ENCODE measurements at places on chromosomes 7 and 10. TPM values are rescaled to one million over a fixed set of nuclear protein-coding genes. Genes with fewer than 3 reads are reported as not detected.

- DNase-seq = no peak
These were observed 607.5 kb downstream of the SORCS1 start for GRCh38 chr10:106557053-106557452.

DNA sequence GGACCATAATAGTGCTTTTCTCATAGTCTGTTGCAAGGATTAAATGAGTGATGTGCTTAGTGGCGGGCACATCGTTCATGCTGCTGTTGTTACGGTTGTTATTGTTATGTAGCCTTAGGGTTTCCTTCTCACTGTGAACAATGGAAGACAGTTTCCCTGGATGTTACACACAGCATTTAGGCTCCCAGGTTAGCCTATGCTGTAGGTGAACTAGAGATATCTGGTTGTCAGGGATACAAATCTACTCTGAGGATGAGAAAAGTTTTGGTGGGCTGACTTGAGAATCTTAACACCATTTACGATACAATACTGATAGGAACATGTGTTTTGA is 14.7 kb downstream of the SH3PXD2A start:
- no peak for DNase-seq

- no peak for DNase-seq
These were observed 118.6 kb downstream of the SH3PXD2A start for GRCh38 chr10:103736763-103737162.

- no peak for DNase-seq
These were observed 25.4 kb upstream of the HIBADH start for GRCh38 chr7:27688056-27688455.

DNA sequence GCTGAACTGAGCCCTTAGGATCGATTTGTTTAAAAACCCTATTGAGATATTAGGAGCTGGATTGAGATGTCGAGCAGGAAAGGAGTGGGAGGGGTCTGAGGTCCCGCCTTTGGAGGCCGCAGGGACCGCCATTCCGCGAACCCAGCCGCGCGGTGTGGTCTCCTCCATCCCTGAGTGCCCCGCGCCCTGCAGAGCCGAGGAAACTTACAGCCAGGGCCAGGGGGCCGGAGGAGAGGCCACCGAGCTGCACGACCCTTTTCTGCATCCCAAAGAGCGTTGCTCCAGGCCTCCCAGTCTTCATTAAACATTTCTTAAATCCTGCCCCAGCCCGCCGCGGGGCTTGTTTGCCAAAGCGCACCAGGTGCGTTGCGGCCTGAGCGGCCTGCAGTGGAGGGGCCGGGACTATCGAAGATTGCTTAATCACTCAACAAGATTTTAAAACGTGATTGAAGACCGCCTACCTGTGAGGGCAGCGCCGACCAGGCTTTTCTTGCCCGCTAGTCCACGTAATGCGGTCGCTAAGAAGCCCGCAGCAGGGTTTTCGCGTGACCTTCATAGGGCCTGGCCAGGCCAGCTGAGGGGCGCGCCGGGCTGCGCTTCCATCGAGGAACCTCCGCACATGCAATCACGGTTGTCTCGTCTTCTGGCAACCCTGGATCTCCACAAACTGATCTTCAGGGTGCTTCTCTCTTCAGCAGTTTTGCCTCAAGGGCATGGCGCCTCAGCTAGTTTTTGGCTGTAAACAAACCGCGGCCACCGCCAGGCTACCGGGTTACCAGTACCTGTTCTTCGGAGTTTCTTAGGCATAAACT is 2.0 kb upstream of the CTBP2 start:
- no peak for DNase-seq

- no peak for DNase-seq
These were observed 39.5 kb upstream of the WNT2 start for GRCh38 chr7:117362294-117362888.

DNA sequence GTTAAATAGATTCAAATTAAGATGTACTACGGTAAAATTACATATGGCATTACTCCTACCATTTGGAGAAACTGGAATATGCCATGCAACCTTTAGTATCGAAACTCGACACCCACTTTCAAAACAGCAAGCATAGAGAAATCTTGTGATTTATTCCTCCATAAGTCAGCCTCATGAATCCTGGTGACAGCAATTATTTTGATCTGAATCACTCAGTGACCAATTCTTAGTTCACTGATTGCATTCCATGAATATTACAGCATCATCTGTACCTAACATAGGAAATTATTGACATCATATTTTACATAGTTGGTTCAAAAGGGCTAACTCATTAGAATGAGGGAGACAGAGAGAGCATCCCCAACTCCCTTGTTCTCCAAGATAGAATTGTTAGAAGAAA is 89.6 kb downstream of the CACNB2 start:
- no peak for DNase-seq

- no peak for DNase-seq
These were observed 32.1 kb downstream of the LOXL4 start for GRCh38 chr10:98235846-98236245.

DNA sequence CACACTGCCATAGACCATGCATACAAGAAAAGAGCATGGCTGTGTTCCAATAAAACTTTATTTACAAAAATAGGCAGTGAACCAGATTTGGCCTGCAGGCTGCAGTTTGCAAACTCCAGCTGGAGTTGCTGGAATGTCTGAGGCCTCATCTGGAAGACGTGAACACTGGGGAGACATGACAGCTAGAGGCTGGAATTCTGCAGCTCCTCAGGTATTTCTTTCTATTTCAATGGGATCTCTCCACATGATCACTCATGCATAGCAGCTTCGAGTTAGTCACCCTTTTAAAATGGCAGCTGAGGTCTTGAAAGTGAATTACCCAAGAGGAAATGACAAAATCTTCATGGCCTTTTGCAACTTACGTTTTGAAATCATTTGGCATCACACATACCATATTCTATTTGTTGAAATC is 52.6 kb upstream of the BET1 start:
- no peak for DNase-seq

- no peak for DNase-seq
These were observed 2.6 kb downstream of the GJD4 start for GRCh38 chr10:35607475-35608327.

- DNase-seq = peak; percentile 5
These were observed 55.0 kb downstream of the TRIM24 start for GRCh38 chr7:138515001-138515528.

- peak; percentile 8 for DNase-seq
These were observed 89.7 kb upstream of the STEAP4 start for GRCh38 chr7:88396295-88396947.

DNA sequence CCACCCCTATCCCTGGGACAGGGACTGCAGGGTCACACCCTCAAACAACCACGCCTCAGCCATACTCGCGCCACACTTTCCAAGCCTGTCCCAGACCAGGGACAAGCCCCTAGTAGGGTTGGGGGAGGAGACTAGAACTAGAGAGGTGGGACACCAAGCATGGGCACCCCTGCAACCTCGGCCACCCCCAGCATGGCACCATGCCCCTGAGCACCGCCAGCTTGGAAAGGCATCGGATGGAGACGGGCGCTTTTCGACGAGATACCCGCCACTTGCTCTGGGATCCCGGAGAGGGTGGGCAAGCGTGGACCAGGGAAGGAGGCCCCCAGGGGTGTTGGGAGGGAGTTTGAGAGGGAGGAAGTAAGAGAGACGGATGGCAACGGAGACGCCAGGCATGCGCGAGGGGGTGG is 13.1 kb upstream of the KMT2E start:
- DNase-seq = no peak

DNA sequence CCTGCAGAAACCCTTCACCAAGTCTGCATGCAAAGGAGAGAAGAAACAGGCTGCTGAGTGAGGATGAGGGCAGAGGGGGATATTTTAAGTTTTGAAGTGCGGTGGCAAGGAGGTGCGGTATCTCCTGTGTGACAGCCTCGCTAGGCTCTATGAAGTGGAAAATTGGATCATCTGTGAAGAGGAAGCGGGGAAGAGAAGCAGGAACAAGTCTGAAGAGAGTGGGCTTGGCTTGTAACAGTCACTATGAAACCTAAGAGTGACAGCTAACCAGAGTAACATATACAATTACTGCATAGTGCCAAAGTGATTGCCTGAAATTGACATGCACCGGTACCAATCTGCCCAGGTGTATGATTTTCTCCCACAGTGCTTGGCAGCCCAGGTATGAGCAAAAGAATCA is 287.5 kb upstream of the KLF14 start:
- no peak for DNase-seq

DNA sequence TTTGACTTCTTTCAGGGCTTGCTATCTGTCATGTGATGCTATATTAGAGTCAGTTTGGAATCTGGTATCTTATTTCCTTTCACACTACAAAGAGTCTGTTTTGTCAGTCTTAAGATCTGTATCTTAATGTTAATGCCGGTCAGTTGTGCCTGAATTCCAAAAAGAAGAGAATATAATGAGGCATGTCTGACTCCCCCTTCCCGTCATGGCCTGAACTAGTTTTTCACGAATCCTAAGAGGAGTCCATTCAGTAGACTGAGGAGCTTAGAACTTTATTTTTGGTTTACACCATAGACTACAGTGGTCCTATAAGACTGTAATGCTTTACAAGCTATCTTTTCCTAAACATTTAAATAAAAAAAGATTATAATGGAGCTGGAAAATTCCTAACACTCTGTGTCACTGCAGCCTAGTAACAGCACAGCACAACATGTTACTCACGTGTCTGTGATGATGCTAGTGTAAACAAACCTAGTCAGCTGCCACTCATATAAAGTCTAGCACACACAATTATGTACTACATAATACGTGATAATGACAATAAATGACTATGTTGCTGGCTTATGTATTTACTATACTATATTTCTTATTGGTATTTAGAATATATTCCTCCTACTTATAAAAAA is 50.6 kb downstream of the VPS41 start:
- DNase-seq = no peak

GRCh38 chr7:157032644-157033482 is 22.4 kb upstream of the MNX1 start:
- DNase-seq = no peak

Gene VAX1
- polyA plus RNA-seq = not detected

Gene CUBN
- polyA plus RNA-seq = 4.7 TPM

Gene PPP1R3A
- not detected for polyA plus RNA-seq

Gene NKX1-2
- polyA plus RNA-seq = not detected

Gene CCDC172
- polyA plus RNA-seq = not detected

Gene AZGP1
- not detected for polyA plus RNA-seq

Measured in B cell (primary cell).